ENCODE measurements at places on chromosomes 13 and 19.

DNA sequence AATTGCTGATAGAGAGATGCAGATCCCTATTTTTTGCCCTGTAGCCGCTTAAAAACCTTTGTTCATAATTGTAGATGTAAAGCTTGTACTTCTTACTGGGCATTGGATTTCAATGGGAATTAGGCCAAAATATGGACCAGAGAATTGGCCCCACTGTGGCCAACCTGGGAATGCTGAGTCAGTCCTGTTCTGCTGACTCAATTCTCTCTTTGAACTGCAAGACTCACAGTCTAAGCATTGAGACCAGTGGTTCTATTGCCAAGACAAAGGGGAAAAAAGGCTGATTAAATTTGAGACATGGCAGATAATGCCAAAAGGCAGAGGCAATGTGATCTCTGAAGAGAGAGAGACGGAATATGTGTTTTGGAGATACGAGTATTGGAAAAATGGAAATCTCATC lies 72.5 kb upstream of the UBL3 start:
- DNase-seq: no peak

- no peak for DNase-seq
Observed at GRCh38 chr13:22090106-22090505, 419.2 kb downstream of the FGF9 start.

DNA sequence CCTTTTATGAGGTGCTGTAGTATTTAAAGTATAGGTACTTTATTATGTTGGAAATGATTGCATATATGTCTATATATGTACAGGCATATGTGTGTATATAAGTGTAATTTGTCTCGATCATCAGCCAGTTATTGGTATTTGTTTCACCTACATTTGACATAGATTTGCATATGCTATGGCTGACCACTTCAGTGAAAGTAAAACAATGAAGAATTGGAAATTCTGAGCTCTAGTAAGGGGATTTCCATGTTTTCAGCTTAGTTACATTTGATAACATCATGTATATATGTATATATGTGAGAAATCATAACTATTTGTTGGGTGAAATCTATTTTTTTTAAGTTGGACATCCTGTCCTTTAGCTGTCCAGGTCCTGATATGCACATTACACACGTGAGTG lies 1303.9 kb downstream of the EFNB2 start:
- DNase-seq: no peak

DNA sequence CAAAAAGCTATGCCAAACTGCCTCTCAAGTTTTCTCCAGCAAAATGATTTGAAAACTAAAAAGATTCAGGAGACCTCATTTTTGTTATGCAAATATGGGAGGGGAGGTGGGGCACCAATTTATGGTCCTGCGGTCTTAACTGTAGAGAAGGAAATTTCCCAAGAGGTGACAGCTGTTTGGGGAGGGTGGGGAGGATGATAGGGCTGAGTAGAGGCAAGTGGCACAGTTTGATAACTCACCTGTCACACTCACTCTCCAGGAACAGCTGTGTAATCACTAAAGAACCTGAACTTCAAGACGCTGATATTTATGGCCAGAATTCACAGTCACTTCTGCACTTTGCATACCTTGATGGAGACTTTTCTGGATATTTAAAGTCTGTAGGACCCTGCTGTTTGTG lies 232.9 kb upstream of the STARD13 start:
- DNase-seq: no peak

- no peak for DNase-seq
Observed at GRCh38 chr13:99566125-99567083, 65.1 kb downstream of the TM9SF2 start.

- no peak for DNase-seq
Observed at GRCh38 chr13:95620030-95620824, 24.3 kb downstream of the DZIP1 start.

- no peak for DNase-seq
Observed at GRCh38 chr19:42473686-42474085, 30.9 kb upstream of the CXCL17 start.

DNA sequence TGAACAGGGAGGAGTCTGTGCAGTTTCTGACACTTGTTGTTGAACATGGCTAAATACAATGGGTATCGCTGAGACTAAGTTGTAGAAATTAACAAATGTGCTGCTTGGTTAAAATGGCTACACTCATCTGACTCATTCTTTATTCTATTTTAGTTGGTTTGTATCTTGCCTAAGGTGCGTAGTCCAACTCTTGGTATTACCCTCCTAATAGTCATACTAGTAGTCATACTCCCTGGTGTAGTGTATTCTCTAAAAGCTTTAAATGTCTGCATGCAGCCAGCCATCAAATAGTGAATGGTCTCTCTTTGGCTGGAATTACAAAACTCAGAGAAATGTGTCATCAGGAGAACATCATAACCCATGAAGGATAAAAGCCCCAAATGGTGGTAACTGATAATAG lies 16.1 kb downstream of the CEACAM6 start:
- DNase-seq: no peak
